ENCODE measurements at places on chromosomes 11 and 22.
A peak's percentile ranks its signal among the peaks of the same experiment; 100 is the strongest.

- DNase-seq: peak; percentile 11
These were observed 33.1 kb downstream of the TSPAN18 start for GRCh38 chr11:44759743-44760476.

- DNase-seq: no peak
These were observed 61.1 kb downstream of the INSC start for GRCh38 chr11:15175831-15176230.

GRCh38 chr11:3103076-3103475 is 45.9 kb upstream of the CARS1 start:
- DNase-seq: no peak

GRCh38 chr11:134637091-134638015 is 225.3 kb upstream of the B3GAT1 start:
- DNase-seq: no peak

- no peak for DNase-seq
These were observed 47.7 kb upstream of the ANO1 start for GRCh38 chr11:70030412-70030811.

DNA sequence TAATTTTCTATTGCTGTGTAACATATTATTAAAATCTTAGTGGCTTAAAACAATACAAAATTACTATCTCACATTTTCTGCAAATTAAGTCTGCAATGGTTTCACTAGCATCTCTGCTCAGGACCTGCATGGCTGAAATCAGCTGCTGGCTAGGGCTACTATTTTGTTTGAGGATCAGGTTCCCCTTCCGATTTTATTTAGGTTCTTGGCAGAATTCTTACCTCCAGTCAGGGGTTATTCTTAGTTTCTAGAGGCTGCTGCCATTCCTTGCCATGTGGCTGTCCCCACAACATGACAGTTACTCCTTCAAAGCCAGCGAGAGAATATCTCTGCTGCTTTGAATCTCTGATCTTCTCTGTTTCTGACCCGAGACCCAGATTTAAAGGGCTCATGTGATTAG is 424.5 kb upstream of the ANO5 start:
- DNase-seq: no peak

DNA sequence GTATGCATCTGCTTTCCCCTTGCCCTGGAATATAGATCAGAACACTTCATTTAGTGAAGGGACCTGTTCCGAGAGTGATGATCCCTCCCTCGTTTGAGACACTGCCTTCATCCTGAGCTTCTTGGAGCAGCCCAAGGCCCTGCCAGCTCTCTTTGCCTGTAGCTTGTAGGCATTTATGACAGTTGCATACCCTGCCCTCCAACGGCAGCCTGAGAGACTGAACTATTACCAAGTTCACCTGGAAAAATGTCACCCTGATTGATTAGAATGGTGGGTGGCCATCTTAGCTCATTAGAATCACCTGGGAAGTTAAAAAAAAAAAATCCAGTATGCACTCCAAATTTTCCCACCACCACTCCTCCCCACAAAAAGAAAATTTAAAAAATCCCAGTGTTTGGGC is 1.5 kb downstream of the MICAL3 start:
- no peak for DNase-seq
